HEK293T (cell line): ENCODE measurements at places on chromosomes 7 and 10.

- no peak for DNase-seq
These were observed 827.0 kb upstream of the IGFBP3 start for GRCh38 chr7:46747869-46748576.

DNA sequence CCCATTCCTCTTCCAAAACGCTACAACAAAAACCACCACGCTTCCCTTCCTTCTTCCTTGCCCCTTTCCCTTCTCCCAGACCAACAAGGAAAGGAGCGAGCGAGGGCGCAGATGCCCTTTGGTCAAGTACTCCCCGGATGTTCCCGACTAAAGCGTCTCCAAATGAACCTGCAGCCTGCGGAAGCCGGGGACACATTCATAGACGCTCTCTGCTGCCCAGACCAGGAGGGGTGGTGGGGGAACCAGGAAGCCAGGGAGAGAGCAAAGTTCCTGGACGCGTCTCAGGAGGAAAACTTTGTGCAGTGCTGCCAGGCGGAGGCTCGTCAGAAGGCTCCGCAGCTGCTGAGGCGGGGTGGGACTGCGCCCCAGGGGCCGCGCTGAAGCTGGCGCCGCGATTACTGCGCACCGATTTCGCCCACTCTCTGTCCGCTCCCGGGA lies 754 bp downstream of the SEMA3D start:
- DNase-seq: peak; percentile 42

GRCh38 chr10:94293354-94293753 lies 69.4 kb downstream of the NOC3L start:
- DNase-seq: no peak

DNA sequence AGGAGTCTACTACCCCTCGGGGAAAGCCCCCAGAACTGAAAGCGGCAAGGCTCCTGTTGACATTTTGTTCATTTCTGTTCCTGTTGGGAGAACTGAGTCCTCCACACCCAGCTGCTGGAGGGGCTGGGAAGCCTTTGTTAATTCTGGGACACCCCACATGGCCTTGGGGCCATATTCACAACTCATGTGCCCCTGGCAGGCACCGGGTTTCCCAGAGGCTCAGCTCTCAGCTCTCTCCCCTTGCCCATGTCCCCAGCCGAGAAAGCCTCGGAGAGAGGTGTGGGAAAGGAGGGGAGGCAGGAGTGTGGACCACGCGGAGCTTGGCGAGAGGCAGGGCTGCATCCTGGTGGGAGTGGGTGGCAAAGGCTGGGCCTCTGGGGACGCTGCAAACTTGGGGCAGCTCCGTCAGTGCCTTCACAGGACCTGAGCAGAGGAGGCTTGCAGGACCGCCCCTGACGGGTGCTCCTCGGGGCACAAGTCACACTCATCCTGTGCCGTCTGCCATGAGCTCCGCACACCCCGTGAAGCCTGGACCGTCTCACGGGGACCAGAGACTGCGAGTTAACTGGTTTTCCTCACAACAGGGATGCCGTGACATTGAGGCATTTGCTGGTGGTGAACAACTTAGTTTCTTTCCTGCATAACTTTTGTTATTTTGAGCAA lies 140.9 kb downstream of the DNAJB6 start:
- no peak for DNase-seq

- no peak for DNase-seq
These were observed 4.9 kb upstream of the CCL24 start for GRCh38 chr7:75818472-75818871.

- DNase-seq: peak; percentile 92
These were observed 5.5 kb downstream of the ELOVL3 start for GRCh38 chr10:102231357-102232318.
